ENCODE measurements at places on chromosomes 2 and 18.

DNA sequence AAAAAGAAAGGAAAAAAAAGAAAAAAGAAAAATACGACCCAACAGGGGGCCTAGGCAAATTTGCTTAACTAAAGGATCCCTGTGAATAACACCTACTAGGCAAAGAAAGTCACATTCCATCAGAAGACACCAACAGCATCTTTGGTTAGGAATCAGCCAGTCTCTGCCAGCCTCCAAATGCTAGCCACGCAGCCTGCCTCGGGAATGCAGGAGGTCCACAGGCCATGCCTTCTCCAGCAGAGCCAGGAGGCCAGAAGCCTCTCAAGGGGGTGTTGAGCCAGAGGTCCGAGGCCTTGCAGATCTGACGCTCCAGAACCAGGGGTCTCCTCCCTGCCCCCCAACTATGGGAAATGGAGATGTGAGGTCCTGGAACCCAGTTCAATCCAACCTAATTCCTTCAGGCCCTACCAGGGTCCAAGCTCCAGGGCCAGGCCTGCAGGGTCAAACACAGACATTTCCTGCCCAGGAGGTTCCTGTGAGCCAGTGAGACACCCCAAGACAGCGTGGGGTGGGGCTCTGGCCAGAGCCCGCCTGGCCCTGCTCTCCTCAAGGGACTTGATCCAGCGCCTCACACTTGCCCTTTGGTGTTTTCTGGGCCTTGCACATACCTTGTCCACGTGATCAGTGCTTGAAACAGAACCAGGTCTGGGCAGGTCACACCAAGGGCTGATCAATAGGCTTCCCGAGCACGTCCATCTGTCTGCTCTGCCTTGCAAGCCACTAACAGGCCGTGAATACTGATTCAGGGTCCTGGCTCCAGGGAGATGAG is 289.6 kb upstream of the ID2 start:
- no peak for DNase-seq

GRCh38 chr2:120230515-120231471 is 7.6 kb upstream of the TMEM185B start:
- no peak for DNase-seq

DNA sequence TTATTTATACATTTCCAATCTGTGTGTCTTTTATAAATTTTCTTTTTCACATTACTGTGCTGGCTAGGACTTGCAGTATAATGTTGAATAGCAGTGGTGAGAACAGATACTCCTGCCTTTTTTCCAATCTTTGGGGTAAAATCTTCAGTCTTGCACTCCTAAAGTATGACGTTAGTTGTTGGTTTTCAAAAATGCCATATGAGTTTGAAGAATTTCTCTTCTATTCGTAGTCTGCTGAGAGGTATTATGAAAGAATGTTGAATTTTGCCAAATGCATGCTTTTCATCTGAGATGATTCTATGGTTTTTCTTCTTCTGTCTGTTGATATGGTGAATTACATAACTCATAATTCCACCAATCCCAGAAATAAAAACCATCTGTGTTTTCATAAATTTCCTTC is 335.3 kb upstream of the CHST9 start:
- no peak for DNase-seq

DNA sequence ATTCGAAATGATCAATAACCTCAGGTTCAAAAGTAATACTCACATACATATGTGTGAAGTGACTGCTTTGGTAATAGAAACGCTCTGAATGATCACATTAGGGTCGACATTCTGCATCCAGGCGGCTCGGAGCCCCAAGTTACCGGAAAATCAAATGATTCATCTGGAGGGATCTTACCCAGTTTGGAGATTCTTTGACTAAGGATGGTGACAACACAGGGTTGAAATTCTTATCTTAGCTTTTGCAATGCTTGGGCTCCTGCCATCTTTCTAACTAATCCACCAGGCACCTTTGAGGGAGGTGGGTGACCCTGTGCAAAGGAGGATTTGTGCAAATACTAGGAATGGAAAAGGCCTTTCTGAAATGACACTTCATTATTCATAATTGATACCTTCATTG is 10.8 kb downstream of the GBX2 start:
- DNase-seq: no peak

- peak; percentile 47 for DNase-seq
Observed at GRCh38 chr2:181308766-181309515, 148.2 kb upstream of the ITGA4 start.

DNA sequence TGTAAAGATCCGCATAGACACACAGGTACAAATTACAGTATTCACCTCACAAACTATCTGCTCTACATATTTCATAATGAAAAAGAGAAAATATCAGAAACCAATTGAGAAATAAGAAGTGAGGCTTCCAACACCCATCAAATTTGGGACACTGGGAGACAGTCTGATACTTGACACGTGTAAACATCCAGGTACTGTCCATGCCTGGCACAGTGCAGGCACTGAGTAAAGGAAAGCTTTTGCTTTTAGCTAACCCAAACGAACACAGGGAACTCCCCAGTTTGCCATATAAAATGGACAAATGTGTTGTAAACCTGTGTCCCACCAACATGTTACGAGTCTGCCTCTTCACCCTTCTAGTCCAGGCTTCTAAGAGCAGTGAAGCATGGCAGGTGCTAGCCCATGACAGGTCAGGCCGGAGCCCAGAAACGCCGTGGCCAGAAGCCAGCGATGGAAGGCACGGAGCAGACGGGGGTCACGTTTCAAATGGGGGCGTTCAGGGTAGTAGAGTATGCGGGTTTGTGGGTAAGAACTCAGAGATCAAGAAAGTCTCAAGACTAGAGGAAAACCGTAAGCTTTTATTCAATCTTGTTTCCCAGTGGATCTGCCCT is 27.0 kb downstream of the CDH2 start:
- DNase-seq: no peak

- no peak for DNase-seq
Observed at GRCh38 chr2:99825630-99826029, 316.8 kb downstream of the AFF3 start.

- DNase-seq: no peak
Observed at GRCh38 chr2:20457661-20458630, 11.1 kb downstream of the RHOB start.

DNA sequence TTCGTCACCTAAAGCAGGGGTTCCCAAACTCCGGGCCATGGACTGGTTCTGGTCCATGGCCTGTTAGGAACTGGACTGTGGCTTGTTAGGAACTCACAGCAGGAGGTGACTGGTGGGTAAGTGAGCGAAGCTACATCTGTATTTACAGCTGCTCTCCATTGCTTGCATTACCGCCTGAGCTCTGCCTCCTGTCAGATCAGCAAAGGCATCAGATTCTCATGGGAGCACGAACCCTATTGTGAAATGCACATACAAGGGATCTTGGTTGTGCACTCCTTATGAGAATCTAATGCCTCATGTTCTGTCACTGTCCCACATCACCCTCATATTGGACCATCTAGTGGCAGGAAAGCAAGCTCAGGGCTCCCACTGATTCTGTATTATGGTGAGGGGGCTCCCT is 217.0 kb downstream of the ZFP36L2 start:
- no peak for DNase-seq

DNA sequence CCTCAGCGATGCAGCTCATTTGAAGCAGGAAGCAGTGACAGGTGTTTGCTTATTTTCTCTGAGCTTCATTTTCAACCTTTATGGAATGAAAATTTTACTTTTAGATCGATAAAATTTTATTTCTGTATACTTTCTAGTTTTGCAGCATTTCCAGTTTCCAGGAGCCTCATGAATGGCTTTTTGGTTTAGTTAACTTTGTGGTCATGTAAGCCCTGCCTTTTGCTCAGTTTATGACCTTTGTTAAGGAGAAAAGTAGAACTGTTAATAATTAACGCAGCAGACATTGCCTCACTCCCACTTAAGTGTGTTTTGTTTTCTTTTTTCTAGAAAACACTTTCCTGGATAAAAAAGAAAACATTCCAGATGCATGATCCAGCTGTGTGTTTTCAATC is 4.4 kb upstream of the FARP2 start:
- no peak for DNase-seq

DNA sequence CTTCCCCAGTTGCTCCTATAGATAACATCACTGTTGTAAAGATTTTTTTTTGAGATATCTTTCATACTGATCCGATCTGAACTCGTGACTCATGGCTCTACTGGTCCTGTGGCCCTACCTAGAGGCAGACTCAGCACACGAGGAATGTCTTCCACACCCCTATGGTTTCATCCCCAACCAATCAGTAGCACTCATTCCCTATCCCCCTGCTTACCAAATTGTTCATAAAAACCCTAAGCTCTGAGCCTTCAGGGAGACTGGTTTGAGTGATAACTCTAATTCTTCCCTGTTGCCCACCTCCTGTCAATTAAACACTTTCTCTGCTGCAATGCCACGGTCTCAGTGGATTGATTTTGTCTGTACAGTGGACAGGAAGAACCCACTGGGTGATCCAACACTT is 4.2 kb upstream of the SAP130 start:
- DNase-seq: no peak

DNA sequence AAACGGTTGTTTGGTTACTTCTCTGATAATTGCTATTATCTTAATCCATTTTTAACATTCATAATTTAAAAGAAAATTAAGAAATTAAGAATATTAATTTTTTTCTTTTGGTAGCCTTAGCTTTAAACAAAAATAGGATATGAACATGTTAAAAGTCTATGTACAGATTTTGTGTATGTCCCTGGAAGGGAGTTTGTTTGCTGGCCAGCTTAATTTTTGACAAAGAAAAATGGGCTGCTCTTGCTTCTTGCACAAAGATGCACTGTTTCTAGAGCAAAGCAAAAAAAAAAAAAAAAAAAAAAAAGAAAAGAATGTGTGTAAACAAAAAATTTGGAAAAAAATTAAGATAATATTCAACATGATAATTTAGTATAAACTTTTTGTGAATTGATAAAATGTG is 1.3 kb downstream of the RFTN2 start:
- no peak for DNase-seq

DNA sequence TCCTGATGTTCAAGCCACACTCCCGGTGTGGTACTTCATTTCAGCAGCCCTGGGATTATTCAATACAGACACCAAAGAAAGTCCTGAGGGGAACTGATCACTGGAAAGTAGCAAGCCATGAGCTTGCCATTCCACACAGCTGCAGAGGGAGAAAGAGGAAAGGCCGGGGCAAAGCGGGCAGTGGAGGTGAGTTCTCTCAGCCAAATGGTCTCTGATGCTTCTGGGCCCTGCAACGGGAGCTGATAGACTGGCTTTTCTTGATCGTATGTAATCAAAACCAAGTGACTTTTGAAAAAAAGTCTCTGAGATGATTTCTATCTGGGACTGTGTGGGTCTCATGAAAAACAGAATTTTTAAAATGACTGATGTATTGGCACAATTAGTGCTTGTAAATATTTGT is 152.9 kb downstream of the ALPK2 start:
- DNase-seq: no peak
